Activated CD8-positive, alpha-beta memory T cell treated with anti-CD3 and anti-CD28 coated beads for 24 hours (primary cell): ENCODE measurements at places on chromosomes 13 and 19.

DNA sequence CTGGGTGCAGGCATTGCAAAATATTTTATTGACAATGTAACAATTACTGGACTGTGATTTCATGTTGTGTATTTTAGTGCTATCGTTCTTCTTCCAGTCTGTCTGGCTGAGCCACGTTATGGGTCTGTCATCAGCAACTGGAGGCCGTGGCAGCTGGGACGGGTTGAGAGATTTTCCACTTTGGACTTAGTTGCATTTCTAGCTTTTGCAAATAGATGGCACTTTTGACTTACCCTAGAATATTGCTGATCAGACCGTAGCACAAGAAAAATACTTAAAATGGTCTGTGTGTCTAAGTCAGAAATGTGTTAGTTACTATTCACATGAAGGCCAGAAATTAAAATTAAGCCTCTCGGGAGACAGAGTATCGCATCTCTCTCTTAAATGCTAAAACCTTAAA is 211.1 kb downstream of the TEX29 start:
- no peak for DNase-seq

- DNase-seq = peak; percentile 57
Measured at GRCh38 chr19:34475026-34475974, 6.3 kb upstream of the WTIP start.

DNA sequence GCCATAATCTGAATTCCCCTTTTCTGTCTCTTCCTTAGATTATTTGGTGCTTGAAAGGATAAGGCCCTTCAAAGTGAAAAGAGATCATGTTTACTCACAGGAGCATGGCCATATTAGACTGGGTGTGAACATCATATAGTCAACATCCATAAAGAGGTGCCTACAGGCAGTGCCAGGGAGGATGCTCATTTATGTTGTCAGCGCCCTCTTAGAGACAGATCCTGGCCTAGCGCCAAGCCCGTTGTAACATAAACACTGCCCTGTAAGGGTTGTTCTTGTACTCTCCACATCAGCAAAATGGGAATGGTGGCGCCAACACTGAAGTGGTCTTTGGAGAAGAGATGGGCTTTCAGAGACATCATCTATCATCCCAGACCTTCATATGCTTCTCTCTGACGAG is 16.1 kb downstream of the PCDH8 start:
- DNase-seq = no peak

DNA sequence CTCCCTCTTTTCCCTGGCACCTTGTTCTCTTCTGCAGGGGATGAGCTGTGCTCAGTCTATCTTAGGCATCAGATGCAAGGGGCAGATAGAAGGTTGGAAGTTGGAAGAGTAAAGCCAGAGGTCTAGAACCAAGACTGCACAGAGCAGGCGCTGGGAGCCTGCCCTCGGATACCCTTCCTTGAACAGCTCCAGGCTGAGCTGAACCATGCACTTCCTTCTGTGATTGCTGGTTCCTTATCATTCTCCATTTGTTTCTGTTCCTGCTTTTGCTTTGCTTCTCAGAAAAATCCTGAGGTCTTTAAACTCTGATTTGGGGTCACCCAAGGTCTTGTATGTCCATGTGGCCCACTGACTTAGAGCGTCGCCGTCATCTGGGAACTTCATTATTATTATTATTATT is 36.3 kb downstream of the ARHGEF18 start:
- no peak for DNase-seq

GRCh38 chr19:51119101-51119500 is 5.6 kb upstream of the SIGLEC9 start:
- no peak for DNase-seq

DNA sequence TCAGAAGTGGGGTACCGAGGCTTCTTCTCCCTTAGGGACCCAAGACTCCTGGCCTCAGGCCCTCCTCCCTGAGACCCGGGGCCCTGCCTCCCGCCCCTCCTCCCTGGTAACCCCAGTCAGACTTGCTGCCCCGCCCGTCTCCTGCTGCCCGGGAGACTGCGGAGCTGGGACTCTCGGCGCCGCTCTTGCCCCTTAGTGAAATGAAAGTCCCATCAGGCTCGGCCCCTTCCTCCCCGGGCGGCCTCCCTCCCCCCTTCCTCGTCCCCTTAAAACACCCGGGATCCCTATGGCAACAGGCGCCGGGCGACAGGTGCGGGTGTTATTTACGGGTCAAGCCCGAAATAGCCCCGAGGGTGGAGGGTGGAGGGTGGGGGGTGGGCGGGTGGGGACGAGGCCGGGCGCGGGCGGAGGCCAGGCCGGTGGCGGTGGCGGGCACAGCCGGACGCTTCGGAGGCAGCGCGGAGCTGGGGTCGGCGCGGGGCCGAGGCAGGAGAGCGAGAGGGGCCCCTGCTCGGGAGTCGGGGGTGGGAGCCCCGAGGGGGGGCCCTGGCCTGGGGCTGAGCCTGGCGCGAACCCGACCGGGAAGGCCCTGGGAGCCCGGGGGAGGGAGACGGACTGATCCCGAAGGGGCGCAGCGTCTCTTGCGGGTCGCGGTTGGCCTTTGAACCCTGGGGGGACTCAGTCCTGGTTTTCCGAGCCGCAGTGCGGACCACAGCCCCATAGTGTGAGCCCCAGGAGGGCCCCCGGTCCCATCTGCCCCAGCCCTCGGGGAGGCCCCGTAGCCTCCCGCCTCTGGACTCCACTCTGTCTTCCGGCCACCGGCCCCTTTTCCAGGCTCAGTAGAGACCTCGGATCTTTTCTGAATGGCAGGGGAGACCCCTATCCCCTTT is at the start of gene CACNG6:
Gene CACNG6, plus strand, starts transcription at position 414 of the 890 bp plus-strand sequence. CDS start 1,241 bp downstream, outside the sequence.
- DNase-seq = no peak

GRCh38 chr13:33494596-33495204 is 209.1 kb upstream of the STARD13 start:
- DNase-seq = no peak

- peak; percentile 86 for DNase-seq
Measured at GRCh38 chr19:31214086-31214485, 135.2 kb downstream of the TSHZ3 start.

DNA sequence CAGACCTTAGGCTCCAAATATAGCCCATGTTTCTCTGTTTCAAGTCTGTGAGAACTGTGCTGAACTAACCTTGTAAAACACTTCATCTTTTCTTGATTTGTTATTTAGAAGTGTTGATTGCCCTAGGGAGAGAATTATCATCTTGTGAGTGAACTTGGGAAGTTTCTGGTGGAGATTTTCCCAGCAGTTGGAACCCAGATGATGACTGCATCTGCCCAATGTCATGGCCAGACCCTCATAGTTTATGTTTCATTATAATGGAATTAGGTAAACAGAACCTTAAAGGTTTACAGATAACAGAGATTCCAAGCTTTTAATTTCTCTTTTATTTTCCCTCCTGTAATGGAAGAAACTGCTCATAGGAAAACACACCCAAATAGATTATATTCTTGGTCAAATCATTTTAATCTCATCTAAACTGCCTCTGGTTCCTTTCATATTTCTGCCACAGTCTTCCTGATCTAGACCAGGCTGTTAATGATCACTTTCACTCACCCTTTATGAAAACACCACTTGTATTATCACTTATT is 569.1 kb downstream of the KCTD12 start:
- no peak for DNase-seq

DNA sequence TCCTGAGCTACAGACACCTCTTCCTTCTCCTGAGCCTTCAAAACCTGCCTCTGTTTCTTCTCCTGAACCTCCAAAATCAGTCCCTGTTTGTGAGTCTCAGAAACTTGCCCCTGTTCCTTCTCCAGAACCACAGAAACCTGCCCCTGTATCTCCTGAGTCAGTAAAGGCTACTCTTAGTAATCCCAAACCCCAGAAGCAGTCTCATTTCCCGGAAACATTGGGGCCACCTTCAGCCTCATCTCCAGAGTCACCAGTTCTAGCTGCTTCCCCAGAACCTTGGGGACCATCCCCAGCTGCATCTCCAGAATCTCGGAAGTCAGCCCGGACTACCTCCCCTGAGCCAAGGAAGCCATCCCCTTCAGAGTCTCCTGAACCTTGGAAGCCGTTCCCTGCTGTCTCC is 10.0 kb downstream of the CHAMP1 start:
- no peak for DNase-seq

DNA sequence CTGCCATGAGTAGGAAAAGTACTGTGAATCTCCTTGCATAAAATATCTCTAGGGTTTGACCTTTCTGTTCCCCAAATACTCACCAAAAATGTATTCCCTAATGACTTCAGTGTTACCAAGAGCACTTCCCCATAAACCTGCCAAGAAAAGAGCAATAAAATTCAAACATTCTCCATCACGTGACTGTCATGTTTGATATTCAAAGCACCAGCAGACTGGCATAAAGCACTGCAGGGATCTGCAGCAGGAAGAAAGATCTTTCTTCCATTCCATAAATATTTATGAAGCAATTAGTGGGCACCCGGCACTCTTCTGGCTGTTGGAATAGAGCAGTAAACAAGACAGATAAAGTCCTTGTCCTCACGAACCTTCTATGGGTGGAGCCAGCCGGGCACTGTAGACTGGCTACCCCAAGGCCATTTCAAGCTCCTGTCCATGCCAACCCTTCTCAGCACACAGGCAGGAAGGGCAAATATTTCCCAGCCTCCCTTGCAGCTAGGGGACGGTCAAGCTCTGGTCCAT is 20.3 kb downstream of the PLA2G4C start:
- DNase-seq = no peak

DNA sequence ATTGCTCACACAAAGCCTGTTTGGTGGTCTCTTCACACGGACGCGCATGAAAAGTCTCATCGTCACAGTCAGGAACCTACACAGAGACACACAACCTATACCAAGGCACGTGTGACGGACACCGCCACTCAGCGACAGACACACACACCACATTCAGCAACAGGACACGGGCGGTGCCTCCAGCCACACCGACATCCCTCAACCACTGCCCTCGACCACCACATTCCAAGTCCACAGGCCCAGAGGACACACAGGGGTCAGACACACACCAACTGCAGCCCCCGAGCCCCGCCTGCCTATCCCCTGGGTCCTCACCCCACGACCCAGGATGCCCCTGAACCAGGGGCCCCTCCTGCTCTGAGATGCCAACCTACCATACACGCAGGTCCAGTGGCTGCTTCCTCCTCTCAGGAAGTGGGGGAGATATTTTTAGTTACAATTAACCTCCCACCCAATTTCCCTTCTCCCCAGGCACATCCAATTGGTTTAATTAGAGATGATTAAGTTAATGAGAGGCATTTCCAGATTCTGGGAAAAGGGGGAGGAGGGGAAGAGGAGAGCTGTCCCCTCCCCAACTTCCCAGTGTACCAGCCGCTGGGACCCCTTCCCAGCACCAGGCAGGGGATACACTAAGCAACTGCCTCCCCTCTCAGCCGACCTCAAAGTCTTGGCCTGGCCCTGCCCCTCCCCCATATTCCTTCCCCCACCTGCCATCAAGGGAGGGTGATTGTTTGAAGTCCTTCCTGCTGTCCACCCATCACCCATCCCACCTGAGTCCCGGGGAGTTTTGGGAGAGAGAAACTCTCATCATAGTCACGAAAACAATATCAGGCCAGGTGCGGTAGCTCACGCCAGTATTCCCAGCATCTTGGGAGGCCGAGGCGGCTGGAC is 20.4 kb downstream of the MEIS3 start:
- DNase-seq = no peak

DNA sequence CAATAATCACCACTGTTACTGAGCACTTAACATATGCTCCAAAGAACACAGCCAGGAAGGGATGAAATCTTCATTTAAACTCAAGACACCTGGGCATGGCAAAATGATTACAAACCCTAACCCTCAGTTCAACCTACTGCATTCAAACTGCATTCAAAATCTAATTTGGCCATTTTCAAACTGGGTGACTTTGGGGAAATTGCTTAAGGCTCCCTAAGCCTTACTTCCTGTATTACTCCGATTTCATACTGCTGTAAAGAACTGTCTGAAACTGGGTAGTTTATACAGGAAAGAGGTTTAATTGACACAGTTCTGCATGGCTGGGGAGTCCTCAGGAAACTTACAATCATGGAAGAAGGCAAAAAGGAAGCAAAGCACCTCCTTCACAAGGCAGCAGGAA is 50.4 kb downstream of the CBY2 start:
- no peak for DNase-seq
